ENCODE measurements at places on chromosomes 11 and 22.

- no peak for DNase-seq
Observed at GRCh38 chr11:69194956-69195355, 39.2 kb downstream of the SMIM38 start.

DNA sequence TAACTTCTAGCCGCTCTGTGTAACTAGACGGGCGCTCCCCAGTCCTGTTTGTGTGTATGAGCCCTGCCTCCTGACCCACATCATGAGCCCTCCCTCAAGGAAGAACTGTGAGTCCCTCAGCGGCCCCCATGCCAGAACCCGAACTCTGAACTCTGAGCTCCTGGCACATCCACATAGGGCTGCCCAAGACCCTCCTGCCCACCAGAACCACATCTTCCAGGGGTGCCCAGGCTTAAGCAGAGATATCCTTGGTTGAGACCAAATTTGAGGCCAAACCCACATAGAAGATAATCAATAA, 3.0 kb downstream of the TRIM29 start:
- DNase-seq, result no peak

DNA sequence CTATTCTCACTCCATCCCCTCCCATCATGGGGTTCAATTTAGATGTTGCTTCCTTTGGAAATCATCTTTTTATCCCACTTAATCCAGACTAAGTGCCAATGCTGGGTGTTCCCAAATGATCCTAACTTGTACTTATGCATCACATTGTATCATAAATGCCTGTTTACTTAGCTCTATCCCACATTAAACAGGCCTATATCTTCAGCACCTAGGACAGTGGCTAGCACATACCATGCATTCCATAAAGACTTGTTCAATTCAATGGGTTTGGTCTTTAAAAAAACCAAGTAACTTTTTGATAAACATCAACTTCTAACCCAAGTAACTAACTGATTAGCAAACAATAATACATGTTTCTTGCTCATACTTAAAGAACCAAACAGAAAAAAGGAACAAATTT, 40.6 kb downstream of the RSF1 start:
- DNase-seq, result peak; percentile 45

DNA sequence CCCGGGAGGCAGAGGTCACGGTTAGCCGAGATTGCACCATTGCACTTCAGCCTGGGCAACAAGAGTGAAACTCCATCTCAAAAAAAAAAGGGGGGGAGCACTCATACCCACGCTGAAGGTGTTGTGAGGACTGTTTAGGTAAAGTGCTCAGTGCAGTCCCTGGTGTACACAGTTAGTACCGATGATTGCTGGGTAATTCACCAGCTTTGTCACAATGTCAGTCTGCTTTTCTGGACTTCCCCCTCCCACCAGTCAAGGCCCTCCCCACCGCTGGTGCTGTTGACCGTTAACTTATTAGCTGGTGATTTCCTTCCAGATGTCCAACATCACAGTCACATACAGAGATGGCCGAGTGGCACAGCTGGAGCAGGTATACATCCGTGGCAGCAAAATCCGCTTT, 11.9 kb downstream of the SNRPD3 start:
- DNase-seq, result no peak

DNA sequence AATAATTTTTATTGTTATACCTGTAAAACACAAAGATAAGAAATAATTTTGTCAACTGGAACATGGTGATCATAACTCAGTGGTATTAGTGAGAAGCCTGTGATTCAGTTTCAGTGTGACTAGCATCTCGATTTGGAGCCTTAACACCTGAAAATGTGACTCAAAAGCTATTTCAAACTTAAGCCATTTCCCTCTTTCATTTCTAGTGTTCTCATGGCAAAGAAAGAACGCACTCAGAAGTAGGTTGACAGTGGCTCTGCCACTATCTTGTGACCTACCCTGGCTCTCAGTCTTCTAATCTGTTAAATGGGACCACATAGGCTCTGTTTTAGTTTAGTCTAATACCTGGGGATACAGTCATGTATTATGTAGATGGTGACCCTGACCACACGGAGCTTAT, 62.7 kb downstream of the ISX start:
- DNase-seq, result no peak

DNA sequence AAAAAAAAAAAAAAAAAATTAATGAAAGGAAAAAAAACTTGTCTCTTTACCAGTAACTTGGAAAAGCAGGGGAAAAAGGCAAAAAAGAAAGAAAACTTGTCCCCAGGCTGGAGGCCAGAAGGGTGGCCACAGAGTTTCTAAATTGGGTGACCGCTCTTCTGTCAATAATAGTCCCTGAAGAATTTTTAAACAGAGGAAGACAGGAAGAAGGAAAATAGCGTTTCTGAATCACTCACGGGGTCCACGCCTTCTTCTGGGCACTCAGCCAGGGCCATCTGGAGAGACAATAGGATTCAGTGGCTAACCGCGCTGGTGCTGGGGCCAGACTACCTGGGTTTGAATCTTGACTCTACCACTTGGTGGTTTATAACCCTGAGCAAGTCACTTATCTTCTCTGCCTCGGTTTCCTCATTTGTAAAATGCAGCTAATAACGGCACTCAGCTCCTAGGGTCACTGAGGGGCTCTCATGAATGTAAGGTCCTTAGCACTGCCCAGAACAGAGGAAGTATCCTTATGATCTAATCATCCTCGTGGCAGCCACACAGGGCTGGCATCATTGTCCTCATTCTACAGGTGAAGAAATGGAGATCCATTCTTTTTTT, 7.0 kb downstream of the C11orf86 start:
- peak; percentile 25 for DNase-seq

GRCh38 chr11:100778166-100778785, 91.2 kb downstream of the ARHGAP42 start:
- DNase-seq, result no peak

DNA sequence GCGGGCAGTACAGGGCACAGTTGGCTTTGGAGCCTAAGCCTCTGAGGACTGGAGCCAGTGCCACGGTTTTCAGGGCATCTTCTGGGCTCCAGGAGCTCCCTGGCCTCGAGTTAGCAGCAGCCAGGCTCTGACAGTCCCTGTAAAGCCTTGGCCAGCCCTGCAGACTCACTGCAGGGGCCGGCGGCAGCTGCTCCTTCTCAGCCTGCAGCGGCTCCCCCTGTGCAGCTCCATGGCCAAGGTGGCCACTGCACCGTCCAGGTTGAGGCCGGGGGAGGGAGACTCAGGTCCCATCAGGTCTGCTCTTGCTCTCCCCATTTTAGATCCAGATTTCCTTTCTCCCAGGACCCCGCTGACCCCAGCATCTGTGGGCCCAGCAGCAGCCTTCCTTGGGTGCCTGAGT, 1461.1 kb downstream of the BRD1 start:
- no peak for DNase-seq

- DNase-seq, result no peak
Observed at GRCh38 chr11:75302371-75302770, 49.1 kb downstream of the ARRB1 start.

DNA sequence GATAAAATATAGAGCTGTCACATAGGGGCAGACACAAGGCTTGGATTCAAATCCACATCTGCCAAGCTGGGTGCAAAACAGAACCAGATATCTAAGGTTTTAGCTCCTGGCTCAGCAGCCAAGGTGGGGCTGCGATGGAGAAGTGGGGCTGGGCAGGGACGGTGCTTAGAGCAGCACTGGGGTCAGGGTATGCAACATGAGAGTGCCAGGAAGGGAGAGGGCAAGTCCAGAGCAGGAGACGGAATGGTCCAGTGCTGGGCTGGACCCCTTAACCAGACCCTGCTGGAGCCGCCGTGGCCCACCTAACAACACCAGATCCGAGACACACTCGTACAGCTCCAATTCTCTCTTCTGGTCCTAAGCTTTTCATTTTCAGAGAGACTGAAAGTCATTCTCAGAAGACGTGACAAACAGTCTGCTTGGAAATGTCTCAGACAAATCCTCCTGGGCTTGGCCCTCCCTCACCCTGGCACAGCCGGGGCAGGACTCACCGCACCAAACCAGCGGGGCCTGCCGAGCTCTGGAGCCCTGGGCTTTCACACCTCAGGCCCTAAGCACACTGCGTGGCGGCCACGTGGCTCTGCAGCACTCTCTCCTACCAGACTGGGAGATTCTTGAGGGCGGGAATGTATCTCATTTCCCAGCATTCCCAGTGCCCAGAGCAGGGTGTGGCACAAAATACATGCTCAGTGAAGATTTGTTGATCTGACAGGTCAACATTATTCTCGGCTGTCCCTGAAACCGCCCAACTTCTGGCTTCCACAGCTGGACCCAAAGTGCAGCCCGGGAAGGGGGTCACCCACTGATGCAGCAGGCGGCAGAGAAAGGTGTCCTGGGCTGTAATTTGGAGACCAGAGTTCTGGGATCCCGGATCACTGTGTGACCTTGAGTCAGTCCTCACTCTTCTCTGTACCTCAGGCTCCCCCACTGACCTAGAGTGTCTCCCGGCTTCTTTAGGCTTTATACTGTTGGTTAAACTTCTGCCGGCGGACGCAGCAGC, 11.6 kb downstream of the LRRC32 start:
- no peak for DNase-seq

DNA sequence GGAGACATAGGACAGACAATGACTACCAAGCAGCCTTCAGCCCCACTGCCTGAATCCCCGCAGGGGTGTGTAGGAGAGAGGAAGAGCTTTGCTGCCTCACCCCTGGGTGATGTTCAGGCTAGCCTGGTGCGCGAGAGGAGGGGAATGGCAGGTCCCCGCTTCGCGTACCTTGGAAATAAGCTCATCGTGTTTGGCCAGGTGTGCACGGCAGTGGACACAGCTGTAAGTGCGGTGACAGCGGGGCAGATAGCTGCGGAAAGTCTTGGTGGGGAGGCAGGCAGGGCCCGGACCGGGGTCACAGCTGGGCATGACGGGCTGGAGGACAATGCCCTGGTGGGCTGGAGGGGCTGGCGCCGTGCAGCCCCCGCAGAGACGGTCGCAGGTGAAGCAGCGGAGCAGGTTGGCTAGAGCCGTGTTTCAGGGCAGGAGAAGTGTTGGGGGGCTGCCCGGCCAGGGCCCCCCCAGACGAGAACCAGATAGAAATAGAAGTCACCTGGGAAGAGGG, 2.9 kb downstream of the YPEL4 start:
- DNase-seq, result peak; percentile 27

GRCh38 chr11:86869966-86870570, 69.7 kb downstream of the PRSS23 start:
- peak; percentile 85 for DNase-seq

DNA sequence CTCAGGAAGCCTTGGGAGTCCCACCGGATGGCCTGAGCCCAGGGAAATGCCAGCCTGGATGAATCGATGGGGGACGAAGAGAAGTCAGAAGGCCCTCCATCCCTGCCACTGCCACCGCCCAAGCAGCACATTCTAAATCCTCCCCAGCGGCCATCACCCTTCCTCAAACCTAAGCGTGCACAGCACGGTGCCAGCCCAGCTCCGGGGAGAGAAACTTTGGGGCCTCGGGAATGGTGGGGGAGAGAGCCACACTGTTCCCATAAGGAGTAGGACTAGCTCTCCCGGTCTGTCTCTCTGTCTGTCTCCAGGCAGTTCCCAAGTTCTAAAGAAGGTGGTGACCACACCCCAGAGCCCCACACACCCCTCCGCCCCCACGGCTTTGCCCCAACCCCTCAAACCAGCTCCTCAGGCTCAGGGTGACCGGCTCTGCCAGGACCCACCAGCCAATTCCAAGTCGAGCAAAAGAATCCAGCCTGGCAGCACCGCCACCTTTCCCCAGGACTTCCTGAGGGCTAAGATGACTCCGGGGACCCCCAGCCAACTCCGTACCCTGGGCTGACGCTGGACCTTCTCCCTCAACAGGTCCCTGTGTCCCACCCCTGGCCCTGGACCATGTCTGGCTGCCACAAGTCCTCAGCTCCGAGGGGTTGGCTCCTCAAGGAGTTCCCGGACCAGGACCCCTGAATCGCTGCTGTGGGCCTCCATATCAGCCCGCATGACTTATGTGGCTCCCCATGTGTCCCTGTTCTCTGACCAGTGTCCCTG, 2.7 kb downstream of the AHNAK start:
- no peak for DNase-seq

GRCh38 chr11:129768356-129768755, 47.3 kb upstream of the TMEM45B start:
- no peak for DNase-seq

- no peak for DNase-seq
Observed at GRCh38 chr22:19110064-19110458, 12.2 kb downstream of the DGCR2 start.

DNA sequence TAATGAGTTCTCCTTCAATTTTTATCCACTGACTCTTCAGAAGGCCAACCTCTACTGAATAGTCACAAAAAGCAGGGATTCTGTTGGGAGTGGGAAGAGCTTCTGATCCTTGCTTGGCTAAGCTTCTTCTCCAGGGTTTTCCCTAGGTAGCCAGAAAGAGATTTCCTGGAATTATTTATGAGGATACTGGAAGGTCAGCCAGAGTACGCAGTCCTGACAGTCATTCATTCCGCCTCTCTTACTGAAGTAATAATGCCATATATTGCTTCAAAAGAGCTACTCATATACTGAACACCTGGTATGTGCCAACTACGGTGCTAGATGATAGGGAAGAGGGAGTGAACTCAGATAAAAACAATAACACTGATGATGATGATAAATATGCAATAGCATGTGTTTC, 116.1 kb downstream of the CCDC34 start:
- DNase-seq, result no peak

- no peak for DNase-seq
Observed at GRCh38 chr22:35660291-35661127, 12.3 kb downstream of the APOL6 start.

DNA sequence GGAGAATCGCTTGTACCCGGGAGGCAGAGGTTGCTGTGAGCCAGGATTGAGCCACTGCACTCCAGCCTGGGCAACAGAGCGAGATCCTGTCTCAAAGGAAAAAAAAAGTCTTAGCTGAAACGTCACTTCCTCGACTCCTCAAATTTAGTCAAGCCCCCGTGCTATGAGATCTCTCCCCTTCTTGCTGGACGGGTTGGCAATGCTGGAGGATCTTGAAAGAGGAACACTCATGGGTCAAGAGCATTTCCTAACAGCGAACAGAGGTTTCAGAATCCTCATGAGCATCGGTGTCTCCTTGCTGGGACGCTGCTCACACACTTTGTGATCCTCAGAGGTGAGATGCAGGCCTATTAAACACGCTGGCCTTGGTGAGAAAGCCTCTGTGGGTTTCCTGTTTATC, 35.9 kb downstream of the APOL3 start:
- DNase-seq, result no peak

DNA sequence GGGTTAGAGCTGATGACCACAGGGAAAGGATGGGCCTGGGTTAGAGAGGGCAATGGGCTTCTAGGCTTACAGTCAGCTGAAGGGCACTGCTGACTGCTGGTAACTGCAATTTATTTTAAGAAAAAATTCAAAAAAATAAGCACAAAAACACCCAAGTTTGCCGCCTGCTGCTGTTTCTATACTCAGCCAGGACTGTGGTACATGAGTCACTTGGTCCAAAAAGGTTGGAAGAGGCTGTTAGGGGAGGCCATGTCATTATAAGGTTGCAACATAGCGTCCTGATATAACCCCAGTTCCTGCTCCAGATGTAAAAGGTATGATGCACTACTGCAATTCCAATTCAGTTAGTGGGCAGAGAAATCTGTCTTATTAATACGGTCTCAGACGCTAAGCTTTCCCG, 98.9 kb downstream of the ETS1 start:
- DNase-seq, result no peak
